NB4 (cell line): ENCODE measurements at places on chromosomes 1 and 21.
A peak's percentile ranks its signal among the peaks of the same experiment; 100 is the strongest.

GRCh38 chr1:162248854-162249535, 127.7 kb downstream of the SPATA46 start:
- no peak for DNase-seq

- no peak for DNase-seq
Measured at GRCh38 chr21:31038376-31038775, at the start of gene KRTAP19-8. Gene KRTAP19-8 (minus strand): TSS chr21:31038476. CDS start chr21:31038443, 33 bp downstream.

DNA sequence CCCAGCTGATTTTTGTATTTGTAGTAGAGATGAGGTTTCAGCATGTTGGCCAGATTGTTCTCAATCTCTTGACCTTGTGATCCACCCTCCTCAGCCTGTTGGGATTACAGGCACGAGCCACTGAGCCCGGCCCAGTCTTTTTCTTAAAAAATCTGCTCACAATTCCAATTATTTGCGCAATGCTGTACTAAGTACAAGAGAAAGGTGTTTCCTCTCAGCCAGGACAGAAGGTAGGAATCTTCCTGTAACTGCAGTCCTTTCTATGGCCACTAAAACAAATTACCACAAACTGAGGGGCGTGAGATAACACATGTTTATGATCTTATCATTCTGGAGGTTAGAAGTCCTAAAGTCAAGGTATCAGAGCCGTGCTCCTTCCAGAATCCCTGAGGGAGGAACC, 6.9 kb upstream of the CBR3 start:
- DNase-seq: no peak

DNA sequence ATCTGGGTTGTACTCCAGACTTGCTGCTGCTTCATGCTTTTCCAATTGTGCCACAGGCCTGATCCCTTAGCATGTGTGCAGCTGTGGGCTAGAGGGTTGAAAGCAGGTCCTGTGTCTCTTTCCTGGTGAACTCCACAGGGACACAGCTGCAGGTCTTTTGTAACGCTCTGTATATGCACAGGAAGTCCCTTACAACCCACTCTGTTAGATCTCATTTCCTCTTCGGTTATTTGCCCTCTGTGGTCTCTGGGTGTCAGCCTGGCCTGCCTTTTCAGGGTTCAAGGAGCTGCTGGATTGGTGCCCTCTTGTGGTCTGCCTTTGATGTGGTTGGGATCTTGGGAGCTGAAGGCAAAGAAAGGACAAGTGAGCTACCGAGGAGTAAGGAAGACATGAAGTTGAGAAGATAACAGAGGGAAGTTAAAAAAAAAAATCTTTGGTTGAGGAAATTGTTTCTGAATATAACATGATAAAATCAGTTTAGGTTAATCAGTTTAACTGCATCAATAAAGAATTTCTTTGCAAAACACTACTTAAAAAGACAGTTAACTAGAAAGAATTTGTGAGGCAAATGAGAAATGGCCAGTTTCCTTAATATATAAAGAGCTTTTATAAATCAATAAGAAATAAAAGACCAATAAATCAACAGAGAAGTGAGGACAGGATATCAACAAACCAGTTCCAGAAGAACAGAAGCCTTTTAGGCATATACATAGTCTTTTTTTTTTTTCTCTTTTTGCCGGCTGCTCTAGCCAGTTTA, 44.1 kb downstream of the UCK2 start:
- DNase-seq: peak; percentile 97

- peak; percentile 59 for DNase-seq
Measured at GRCh38 chr1:192580351-192580962, 4.9 kb downstream of the RGS1 start.

DNA sequence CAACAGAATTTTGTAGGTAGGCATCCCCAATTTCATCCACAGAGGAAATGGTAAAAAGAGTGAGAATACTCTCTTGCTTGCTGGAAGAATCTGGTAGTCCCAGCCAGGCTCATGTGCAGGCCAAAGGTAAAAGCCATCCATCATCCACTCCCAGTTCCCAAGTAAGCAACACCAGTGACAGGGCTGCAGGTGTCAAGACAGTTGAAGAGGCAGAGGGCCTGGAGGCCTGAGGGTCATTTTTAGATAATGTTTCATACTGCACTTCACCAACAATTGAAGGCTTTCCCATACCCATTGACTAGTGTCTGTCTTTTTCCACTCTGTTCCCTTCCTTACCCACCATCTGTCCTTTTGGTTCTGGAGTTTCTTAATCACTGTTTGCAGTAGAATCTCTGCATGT, 141.7 kb upstream of the L1TD1 start:
- DNase-seq: no peak

GRCh38 chr1:99282536-99282935, 18.2 kb downstream of the PLPPR4 start:
- no peak for DNase-seq

DNA sequence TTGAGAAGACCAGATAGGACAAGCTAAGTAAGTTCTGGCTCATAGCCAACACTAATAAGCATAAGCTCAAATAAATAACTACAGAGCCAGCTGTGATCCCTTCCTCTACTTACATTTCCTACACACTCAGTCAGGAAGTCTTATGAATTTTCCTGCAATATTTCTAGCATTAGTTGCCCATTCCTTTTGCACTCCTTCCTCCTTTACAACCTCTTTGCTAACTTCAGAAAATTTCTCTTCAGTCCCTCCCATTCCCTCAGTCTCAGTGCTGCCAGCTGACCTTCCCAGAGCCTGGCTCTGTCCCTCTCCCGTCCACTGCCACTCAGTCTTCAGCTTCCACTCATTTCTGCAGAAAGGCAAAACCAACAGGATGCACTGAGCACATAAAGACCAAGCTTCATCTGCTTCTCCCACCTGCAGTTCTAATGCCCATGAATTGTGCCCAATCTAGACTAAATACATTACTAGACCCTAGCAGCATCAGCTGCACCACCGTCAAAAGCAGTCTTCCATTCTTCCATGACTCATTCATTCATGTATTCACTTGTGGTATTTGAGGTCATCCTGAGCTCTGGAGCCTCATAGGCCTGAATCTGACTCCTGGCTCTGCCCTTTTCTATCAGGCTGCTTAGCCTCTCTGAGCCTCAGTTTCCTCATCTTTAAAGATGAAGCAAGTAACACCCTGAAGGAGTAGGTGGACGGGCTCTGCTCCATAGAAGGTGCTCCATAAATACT, 54.6 kb upstream of the SIPA1L2 start:
- peak; percentile 11 for DNase-seq

GRCh38 chr1:149915429-149916192, 2.0 kb downstream of the SV2A start:
- peak; percentile 28 for DNase-seq

GRCh38 chr1:155300553-155301329, 497 bp downstream of the PKLR start:
- no peak for DNase-seq

DNA sequence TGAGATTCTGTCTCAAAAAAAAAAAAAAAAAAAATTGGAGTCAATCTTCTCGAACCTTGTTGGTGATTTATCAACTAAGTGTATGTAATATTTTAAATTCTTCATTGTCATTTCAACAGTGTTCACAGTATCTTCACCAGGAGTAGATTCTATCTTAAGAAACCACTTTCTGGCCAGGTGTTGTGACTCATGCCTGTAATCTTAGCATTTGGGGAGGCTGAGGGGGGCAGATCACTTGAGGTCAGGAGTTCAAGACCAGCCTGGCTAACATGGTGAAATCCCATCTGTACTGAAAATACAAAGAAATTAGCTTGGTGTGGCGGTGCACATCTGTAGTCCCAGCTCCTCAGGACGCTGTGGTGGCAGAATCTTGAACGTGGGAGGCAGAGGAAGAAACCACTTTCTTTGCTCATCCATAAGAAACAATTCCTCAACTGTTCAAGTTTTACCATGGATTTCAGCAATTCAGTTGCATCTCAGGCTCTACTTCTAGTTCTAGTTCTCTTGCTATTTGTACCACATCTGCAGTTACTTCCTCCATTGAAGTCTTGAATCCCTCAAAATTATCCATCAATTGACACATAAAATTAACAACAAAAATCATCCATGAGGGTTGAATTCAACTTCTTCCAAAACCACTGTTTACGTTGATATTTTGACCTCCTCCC, 30.4 kb upstream of the EYA3 start:
- DNase-seq: peak; percentile 60

DNA sequence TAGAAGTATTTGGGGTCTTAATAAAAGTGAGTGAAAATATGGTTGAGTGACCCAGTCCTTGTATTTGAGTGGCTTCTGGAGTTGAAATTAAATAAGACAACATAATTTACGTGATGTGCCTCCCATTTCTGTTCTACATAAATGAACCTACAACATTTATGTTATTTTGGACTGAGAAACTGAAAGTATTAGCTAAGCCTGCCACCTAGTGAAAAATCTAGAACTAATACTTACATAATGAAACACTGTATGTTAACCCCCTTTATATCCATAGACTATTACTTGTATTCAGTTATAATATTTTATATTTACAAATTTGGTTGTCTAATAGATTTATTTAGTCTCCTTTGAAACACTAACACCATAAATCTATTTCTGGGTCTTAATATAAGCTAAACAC, 298.9 kb downstream of the KCNT2 start:
- peak; percentile 34 for DNase-seq

DNA sequence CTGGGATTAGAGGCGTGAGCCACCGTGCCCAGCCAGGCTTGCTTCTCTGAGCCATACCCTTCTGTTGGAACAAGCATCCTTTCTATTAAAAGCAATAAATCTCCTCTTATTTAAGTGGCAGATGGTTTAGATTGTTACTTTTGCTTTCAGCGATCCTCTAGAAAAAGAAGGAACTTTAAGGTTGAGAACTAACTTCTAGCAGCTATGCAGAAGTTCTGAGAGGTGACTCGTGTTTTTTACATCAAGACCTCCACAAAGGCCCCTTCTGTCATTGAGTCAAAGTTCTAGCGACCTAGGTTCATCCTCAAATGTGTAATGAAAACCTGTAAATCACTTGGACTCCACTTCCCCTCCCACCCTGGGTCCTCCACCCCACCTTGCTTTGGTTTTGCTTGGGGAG, 30.8 kb downstream of the PLEKHO1 start:
- DNase-seq: no peak

DNA sequence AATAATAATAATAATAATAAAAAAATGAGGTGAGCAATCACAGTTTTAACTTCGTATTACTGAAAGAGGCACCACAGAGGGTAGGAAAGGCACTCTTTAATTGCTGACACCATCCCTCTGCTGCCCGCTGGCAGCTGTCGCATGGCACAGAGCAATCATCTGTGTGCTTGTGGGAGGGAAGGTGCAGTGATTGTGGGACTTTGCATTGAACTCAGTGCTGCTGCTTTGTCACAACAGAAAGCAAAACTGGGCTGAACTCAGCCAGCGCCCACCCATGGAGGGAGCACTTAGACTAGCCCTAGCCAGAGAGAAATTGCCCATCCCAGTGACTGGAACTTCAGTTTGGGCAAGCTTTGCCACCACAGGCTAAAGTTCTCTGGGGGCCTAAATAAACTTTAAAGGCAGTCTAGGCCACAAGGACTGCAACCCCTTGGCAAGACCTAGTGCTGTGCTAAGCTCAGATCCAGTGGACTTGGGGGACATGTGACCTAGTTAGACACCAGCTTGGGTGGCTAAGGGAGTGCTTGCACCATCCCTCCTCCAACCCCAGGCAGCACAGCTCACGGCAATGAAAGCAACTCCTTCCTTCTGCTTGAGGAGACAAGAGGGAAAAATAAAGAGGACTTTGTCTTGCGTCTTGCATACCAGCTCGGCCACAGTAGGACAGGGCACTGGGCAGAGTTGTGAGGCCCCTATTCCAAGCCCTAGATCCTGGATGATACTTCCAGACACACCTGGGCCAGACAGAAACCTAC, 59.3 kb downstream of the WDR4 start:
- DNase-seq: no peak

- DNase-seq: peak; percentile 73
Measured at GRCh38 chr1:248710305-248710900, 7.8 kb upstream of the OR14I1 start.

- DNase-seq: no peak
Measured at GRCh38 chr21:28871388-28872010, 121.2 kb downstream of the LTN1 start.
